ENCODE measurements at places on chromosomes 6 and 20.
A peak's percentile ranks its signal among the peaks of the same experiment; 100 is the strongest.

DNA sequence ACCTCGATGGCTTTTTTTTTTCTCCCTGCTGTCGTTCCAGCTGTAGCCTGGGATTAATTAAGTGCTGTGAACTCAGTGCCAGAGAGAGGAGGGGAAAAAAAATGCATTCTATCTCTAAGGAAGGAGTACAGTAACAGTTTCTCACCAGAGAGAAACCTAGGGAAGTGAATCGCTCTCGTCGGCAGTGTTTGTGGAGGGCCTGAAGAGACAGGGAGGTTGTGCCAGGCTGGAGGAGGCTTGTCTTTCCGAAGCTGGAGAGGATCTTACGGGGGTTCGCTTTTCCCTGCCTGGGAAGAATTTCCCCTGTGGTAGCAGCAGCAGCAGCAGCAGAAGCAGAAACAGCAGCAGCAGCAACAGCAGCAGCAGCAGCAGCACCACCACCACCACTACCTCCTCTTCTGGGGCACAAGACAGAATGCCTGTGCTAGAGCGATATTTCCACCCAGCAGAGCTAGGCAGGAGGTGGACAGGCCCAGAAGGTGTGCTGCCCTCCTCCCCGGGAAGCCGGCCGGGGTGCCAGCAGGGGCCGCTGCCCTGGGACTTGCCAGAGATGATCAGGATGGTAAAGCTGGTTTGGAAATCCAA is 186.5 kb downstream of the PDE7B start:
- DNase-seq, result no peak

DNA sequence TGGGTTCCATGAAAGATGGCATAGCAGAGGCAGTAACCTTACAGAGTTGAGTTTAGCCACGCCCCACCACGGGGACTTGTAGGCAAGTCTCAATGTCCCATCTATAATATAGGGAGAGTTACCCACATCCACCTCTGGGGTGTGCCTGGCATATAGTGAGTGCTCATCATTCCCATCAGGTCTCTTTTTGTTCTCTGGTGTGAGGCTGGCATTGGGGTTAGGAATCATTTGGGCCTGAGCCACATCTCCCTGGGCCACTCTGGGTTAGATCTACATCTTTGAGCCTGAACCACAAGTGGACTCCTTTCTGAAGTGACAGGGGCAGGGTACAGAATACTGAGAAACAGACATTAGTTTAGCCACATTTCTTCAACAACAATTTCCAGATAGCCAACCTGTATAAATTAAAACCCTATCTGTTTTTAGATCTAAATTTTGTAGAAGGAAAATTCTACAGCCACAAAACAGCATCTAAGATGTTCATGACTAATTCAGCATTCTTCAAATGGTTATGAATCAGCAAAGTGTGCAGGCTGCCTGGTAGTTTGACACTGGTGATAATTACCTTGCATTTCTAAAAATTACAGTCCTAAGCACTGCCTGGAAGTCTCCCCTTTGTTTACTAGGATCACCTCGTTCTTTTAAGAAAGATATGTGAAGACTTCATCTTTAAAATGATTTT is 20.1 kb downstream of the RNF24 start:
- no peak for DNase-seq

GRCh38 chr6:42370323-42370985 is 81.3 kb downstream of the TRERF1 start:
- DNase-seq, result no peak

DNA sequence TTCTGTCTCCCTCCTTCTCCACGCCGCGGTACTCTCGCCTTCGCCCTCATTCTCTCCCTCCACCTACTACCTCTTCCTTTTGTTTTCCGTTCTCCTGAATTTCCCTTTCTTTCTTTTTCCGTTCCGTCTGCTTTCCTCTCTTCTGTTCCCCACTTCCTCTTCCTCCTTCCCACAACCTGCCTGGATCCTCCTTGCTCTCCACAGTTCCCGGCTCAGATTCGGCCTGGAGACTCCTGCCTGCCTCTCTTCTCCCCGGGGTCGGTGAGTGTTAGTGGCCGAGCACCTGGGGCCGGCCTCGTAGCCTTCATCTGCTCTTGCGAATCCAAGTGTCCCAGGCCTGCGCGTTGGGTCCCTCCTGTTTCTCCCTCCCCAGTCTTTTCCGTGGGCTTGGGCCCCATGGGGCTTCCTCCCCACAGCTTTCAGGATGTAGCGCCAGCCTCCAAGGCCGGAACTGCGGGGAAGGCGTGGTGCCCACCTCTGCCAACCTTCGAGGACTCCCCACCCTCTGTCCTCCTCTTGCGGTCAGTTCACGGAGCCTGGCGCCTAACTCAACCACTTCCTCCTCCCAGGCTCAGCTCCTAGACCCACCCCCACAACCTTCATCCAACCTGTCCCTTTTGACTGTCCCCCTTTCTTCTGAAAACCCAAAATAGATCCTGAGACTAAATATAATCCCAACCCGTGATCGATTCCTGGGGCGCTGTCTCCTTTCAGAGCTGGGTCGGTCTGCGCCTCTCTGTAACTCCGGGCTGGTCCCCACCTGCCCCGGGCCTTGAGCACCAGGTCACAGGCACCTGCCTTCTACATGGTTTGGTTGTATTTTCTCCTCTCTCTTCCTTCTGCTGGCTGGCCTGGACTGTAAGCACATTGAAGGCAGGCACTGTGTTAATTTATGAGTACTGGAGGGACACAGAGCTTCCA is 6.8 kb downstream of the NRN1 start:
- no peak for DNase-seq

GRCh38 chr20:32564921-32565734 is 20.0 kb downstream of the NOL4L start:
- no peak for DNase-seq

DNA sequence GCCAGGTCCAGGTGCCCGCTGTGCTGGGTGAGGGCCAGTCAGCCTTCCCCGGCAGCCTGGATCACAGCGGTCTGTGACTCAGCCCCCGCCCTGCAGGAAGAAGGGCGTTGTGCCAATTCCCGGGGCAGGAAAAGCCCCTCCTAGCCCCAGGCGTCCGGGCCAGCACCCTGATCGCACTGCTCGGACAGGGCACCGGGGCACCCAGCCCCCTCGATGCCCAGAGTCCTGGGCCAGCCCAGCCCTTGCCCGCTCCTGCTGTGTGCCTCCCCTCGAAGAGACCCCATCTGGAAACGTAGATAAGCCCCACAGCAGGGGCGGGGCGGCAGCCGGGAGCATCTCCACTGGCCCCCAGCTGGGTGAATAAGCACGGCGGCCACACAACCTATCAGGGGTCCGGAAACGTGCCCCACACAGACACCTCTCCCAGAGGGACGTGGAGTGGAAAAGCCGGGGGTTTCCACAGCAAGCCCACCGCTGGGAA is 9.9 kb downstream of the LAMA5 start:
- no peak for DNase-seq

DNA sequence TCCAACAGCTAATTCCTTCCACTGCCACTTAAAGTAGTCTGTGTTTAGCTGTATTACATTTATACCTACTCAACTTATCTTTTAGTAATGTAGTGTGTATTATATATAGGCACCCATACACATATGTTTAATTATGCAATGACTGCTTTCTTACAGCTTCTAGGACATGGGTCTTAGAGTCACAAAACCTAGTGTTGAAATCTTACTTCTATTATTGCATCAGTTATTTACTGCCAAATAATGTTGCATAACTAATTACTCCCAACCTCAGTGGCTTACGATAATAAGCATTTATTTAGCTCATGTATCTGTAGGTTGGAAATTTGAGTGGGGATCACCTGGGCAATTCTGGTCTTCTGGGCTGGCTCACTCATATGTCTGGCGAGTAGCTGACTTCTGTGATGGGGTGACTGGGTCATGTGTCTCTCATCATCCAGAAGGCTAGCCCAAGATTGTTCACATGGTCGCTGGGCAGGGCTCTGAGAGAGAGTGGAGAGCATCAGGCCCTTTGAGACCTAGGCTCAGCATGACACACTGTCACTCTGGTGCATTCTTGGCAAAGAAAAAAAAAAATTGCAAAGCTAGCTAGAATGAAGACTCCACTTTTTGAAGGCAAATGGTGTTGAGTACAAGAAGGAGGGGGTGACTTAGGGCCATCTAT is 187.0 kb downstream of the PLCB1 start:
- DNase-seq, result no peak

DNA sequence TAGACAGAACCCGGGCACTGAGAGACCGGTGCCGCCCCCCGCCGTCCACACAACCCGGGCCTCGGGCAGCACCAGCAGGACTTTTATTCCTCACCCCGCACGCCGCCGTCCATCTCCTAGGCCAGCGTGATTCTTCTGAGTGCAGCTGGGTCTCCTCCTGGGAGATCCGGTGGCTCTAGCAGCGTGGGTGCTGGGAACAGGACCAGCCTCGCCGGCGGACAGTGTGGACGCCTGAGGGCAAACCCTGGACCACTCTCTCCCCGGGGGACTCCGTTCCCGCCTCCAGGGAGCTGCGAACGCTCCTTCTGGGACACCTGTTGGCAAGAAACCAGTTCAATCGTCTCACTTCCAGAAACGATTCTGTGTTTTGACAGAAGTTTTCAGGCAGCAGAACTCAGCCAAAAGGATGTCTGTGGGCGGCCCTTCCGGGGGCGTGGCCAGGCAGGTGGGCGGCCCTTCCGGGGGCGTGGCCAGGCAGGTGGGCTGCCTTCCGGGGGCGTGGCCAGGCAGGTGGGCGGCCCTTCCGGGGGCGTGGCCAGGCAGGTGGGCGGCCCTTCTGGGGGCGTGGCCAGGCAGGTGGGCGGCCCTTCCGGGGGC is 130.7 kb downstream of the DLL1 start:
- DNase-seq, result no peak

- no peak for DNase-seq
These were observed 51.5 kb downstream of the SLC35F1 start for GRCh38 chr6:117958536-117958935.

DNA sequence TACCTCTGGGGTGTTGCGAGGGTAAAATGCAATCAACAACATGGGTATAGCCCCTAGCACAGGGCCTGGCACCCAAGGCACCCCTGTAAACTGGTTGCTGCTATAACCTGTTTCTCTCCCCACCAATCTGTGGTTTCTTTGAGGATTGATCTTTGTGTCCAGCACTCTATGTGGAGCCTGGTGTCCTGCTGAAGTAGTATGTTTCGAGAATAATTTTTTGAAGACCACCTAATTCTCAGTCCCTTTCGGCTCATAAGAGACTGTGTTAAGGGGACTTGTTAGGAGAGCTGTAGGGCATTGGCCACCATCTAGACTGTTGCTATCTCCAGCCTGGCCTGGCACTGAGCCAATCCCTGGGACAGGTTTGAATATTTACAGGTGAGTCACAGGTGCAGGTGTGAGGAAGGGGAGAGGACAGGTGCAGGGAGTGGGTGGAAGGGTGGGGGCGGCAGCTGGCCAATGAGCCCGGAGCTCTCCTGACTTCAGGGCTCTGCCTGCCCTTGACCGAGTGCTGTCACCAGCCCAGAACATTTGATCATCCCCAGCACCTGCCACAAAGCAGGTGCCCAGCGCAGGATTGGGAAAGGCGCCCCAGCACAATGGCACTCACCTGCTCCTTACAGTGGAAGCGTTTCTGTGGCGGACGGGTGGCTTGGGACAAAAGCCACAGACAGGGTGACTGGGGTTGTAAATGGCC is 8.1 kb upstream of the C20orf144 start:
- peak; percentile 29 for DNase-seq

- no peak for DNase-seq
These were observed 98.6 kb upstream of the RNF24 start for GRCh38 chr20:4113615-4114603.

DNA sequence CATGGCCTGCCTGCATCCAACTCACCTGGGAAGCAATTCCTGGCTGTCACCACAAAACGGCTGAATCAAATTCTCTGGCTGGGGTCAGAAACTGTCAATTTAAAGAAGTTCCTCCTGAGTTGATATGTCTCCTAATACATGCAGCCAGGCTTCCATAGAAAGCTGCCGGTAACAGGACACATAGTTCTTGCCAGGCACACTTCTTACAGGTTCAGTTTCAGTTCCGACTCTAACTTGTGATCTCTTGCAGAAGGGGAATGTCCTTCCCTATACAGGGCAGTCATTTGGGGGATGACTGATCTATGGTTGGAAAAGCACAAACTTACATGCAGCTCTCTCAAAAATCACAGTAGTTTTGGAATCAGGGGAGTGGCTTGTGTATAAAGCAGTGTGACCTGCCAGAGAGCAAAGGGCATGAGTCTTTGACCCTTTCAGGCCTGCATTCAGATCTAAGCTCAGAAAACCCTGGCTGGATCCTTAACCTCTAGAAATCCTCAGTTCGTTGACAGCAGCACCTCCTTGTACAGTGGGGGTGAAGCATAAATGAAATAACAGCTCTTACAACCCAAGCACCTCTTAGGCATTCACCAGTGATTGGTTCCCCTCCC is 195.6 kb downstream of the SCP2D1 start:
- DNase-seq, result no peak

DNA sequence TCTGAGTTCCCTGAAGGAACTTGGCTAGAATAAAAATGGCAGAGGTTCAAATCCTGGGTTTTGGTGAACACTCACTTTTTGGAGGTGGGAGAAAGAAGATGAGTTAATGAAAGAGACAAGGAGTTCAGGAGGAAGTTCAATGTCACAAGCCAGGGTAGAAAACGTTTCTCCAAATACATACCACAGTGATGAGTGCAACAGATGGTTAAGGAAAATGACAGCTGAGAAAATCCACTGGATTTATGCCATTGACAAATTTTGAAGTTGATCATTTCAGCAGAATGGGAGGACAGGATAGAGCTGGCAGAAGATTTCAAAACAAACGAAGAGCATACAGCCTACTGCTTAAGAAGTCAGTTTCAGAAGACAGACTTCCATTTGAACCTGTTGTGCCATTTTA is 122.7 kb downstream of the GFRAL start:
- DNase-seq, result no peak

DNA sequence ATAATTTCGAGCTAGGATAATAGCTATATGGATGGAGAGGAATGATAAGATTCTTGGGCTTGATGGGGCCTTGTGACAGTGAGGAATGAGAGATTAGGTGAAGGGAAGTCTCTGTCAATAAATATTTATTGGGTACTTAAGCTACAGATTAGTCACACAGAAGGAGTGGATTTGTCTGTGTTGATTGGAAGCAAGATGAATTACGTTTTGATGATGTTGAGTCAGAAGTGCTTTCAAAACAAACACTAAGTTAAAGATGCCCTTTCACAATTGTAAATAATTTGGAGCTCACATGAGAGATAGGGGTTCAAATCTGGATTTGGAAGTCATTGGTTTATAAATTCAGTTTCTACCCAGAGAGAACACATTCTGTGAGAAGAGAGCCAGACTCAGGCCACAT is 834.2 kb downstream of the KIF16B start:
- DNase-seq, result peak; percentile 29

GRCh38 chr6:150046943-150047342 is 21.6 kb upstream of the RAET1L start:
- DNase-seq, result no peak

- no peak for DNase-seq
These were observed 417.7 kb upstream of the JARID2 start for GRCh38 chr6:14828201-14828611.

Measured in epithelial cell of prostate (primary cell).